Fibroblast of villous mesenchyme (primary cell): ENCODE measurements at places on chromosomes 11 and 22. TPM values are rescaled to one million over a fixed set of nuclear protein-coding genes. Genes with fewer than 3 reads are reported as not detected.

The XPNPEP3 gene
- 15.1 and 19.0 TPM in 2 replicates for total RNA-seq

The CRYBB3 gene
- total RNA-seq, result not detected in 2 replicates

DNA sequence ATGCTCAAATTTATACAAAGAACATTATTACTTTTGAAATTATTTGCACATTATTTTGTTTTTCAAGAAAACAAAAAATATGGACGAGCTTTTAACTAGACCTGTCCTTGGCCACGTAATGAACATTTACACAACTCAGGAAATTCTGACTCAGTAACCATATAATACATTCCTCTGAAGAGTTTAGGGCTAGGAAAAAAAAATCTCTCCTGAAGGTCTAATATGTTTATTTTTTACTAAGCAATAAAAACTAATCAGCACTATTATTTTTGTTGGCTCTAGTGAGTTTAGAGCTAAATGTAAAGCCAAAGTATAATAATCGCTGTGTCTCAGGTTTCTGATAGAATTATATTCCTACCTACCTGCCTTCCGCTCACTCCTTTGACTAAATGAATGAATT, 187.5 kb downstream of the SWAP70 start:
- DNase-seq, result peak; percentile 82

DNA sequence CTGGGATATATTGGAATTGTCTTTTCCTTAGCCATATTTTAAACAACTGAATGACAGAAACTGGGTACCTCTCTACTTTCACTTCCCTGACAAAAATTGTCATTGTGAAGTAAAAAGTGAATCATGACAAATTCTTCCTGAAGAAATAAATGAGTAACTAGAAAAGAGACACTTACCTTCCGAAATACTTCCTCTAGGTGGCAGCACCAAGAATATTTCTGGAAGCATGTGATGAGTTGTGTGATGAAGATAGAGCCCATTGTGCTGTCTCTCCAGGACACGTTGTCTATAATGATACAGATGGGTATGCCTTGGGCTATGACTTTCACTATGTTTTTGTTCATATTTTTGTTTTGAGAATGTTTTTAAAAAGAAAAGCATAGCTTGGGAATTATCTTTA, 21.5 kb downstream of the CASP4 start:
- peak; percentile 66 for DNase-seq

DNA sequence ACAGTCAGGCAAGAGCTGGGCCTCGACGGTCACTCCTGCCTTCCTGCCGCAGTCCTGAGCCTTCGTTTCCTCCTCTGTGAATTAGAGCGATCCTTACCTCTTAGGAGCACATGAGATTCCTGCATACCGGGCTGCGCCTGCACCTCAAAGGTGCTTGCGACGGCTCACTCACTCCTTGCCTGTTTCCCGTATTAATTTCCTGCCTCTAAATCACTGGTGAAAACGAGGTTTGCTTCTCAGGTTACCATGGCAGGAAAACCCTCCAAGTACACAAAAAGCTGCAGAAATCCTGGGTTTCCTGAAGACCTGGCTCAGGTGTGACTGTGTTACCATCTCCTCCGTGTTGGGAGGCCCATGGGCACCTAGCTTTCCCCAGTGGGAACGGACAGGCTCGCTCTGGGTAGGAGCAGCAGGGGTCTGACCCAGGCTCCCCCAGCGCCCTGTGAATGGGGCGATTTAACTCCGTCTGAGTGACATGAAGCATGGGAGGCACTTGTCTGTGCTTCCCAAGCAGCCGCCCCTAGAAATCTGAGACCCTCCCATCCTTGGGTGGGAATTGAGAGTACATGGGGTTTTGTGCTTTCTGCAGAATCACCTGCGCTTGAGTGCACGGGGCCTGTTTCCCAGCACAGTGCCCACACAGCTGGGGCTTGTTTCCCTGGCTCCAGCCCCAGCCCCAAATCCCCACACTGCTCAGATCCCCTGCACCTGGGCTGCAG, 64.8 kb downstream of the PHF21B start:
- DNase-seq, result no peak

- DNase-seq, result peak; percentile 65
Measured at GRCh38 chr22:23909296-23909898, 15.2 kb downstream of the MIF start.

DNA sequence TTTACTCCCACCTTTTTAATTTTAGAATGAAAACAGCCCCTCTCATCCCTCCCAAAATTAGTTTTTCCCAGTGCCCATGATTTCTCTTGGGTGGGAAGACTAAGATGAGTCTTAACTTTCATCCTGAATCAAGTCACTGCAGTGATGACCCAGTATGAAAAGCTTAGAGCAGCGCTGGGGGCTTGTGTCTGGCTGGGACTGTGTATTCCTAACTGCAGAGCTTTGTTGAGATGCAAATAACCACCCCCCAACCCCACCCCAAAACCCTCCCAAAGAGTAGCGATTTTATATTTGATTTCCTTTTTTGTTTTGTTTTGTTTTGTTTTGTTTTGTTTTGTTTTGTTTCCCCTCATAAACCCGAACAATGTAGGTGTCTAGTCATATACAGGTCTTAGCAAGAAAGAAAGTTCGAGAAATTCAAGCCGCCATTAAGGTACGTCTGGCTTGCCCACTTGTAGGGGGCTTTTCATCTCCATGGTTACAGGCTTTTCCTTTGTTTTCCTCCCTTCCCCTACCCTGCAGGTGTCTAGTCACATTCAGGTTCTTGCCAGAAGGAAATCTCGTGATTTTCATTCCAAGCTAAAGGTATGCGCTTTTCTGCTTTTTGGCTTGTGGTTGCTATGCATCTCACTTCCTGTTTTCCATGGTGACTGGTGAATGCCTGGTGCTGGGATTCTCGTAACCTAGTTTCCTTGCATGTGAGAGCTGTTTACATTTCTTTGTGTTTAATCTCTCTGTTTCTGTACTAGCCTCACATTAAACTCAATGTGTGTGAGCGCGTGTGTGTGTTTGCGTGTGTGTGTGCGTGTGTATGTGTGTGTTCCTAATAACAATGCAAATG, 144.6 kb upstream of the RASSF10 start:
- peak; percentile 95 for DNase-seq

- no peak for DNase-seq
Measured at GRCh38 chr11:88281317-88281712, 56.2 kb downstream of the CTSC start.

- no peak for DNase-seq
Measured at GRCh38 chr11:122983438-122984185, 2.0 kb upstream of the BSX start.

DNA sequence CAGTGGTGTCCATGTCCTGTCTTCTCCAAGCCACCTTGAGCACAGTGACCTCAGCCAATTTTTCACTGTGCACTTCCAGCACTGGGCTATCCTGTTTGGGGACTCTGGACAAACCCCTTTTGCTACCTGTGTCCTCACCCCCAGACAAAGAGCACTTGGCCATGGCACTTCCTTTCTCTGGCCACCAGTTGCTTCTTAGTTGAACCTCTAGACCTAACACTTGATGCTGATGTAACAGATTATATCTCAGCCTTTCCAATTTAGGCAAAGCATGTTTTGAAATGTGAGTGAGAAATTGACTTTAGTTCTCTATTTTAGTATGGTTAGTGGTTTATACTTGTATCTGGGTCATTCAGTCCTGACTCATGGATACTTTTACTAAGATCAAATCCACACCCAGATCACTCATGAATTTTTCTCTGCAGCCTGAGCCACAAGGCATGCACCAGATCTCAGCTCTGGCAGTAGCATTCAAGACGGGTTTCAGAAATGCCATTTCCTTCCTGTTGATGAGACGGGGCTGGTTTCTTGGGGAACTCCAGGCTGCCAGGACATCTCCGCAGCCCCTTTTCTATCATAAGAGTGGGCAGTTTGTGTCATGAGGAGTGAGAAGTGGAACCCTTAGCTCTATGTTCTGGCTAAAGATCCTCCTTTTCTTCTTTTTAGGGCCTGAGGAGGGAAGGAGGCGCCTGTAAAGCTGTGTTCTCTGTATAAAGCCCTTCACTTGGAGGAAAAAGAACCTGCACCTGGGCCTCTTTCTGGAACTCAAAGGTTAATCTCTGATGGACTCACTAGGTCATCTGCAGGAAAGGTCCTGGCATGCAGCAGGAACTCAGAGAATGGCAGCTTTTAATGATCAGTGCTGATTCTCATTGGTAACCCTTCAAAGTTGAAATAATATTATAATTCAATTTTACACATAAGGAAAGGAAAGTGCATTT, 185.6 kb upstream of the TENM4 start:
- DNase-seq, result no peak

DNA sequence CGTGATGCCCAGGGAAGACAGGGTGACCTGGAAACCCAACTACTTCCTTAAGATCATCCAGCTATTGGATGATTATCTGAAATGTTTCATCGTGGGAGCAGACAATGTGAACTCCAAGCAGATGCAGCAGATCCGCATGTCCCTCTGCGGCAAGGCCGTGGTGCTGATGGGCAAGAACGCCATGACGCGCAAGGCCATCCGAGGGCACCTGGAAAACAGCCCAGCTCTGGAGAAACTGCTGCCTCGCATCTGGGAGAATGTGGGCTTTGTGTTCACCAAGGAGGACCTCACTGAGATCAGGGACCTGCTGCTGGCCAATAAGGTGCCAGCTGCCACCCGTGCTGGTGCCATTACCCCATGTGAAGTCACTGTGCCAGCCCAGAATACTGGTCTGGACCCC, 43.5 kb upstream of the DAGLA start:
- DNase-seq, result no peak

DNA sequence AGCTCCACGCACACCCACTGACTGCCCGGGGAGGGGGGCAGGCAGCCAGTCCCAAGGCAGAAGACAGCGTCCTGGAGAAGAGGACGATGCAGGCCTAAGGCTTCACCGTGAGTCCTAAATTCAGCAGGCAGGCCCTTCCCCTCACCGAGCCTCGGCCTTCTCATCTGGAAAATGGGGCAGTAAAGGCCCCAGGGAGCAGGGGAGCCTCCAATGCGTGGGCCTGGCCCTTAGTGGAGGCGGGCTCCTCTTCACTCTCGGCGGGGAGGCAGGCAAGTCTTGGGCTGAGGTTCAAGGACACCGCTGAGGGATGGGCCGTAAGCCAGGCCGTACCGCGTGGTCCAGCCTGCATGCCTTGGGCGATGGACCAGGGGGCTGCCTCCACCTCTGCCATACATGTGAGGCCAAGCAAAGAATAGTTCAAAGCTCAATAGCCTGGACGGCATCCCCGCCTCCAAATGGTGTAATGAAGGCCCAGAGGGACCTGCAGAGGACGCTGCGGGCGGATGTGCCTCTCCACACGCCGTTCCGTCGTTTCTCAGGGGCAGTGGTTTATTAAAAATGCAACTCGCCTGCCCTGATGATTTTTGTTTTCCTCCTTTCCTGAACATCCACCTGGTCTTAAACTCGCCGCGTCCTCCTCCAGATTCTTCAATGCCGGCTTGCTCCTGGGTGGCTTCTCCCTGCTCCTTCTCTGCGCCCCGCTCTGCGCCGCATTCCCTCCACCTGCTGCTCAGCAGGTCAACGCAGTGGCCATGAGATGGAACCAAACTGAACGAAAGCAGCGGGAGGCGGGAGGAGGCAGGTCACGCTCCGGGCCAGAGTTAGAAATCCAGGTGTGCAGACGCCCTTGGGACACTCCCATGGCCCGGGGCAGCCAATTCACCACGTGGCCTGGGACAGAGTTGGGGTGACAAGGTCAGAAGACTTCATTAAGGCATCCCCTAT, 627.8 kb downstream of the TBC1D22A start:
- DNase-seq, result no peak
